Type B pancreatic cell (in vitro differentiated cells): ENCODE measurements at places on chromosomes 2 and 18. TPM values are rescaled to one million over a fixed set of nuclear protein-coding genes. Genes with fewer than 3 reads are reported as not detected.

Gene ANO7
- 1.7 and 3.3 TPM in 2 replicates for total RNA-seq

Gene NAB1
- total RNA-seq: 32.9 and 39.7 TPM in 2 replicates

Gene COLEC12
- 6.5 and 61.3 TPM in 2 replicates for total RNA-seq

Gene RAMP1
- 11.3 and 23.8 TPM in 2 replicates for total RNA-seq
